ENCODE measurements at places on chromosomes 7 and 10. TPM values are rescaled to one million over a fixed set of nuclear protein-coding genes. Genes with fewer than 3 reads are reported as not detected.

DNA sequence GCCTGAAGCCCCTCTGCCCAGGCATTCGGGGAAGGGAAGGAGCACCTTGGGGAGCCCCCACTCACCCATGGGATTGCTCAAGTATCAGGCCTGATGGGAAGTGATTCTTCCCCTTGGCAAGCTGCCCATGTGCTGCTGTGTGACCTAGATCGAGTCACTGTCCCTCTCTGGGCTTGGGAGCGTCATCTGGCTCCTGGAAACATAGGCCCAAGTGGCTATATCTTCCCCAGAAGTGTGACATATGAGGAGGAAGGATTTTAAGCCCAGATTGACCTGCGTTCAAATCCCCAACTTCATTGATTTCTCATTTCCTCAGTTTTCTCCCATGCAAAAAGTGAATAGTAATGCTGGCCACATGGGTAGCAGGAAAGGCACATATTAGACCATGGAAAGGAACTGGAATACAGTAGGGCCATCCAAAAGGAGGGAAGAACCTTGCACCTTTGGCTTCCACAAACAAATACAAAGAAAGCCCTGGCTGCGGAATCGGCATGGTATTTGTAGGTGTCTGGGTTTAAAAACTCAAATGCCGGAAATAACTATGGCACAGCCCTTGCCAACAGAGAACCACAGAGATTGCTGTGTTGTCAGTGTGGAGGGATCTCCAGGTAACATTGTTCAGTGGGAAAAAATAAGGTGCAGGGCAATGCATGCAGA is 169.5 kb upstream of the ZMIZ1 start:
- DNase-seq = peak; percentile 56

Gene GSTO2
- 0.63 TPM for total RNA-seq

- DNase-seq = no peak
Observed at GRCh38 chr7:92732316-92733036, 103.9 kb downstream of the CDK6 start.

GRCh38 chr7:15313361-15313760 is 248.5 kb downstream of the AGMO start:
- DNase-seq = no peak

Gene C10orf95
- total RNA-seq = not detected

DNA sequence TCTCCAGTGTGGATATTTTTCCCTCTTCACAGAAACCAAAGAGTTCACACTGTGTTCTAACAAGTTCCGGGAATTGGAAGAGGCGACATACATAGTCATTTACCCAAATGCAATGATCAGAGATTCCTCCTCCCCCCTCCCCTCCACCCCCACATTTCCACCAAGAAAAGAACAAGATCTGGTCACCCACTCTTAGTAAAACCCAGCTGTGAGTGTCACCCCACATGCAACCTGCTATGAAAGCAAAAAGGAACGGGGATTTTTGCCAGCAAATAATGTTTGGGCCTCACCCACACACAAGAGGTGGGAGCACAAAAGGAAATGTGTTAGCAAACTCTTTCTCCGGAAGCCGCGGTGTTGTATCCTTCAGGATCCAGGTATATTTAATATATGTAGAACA is 745.0 kb upstream of the AUTS2 start:
- DNase-seq = no peak

Measured in right atrium auricular region (tissue), 2 donors.